CD8-positive, alpha-beta T cell (primary cell): ENCODE measurements at places on chromosomes 6 and 20. TPM values are rescaled to one million over a fixed set of nuclear protein-coding genes. Genes with fewer than 3 reads are reported as not detected.

CDSN gene
- not detected for total RNA-seq

PRSS16 gene
- total RNA-seq = 0.62 TPM

DNAAF9 gene
- total RNA-seq = 2.6 TPM

NHLRC1 gene
- total RNA-seq = not detected

ZBTB9 gene
- total RNA-seq = 7.1 TPM

HLA-DQA1 gene
- total RNA-seq = 5.4 TPM

STX11 gene
- 17.7 TPM for total RNA-seq

LIME1 gene
- 118 TPM for total RNA-seq

GATA5 gene
- total RNA-seq = not detected

KCNK17 gene
- not detected for total RNA-seq

DUSP15 gene
- not detected for total RNA-seq

C6orf132 gene
- 0.05 TPM for total RNA-seq

OR12D1 gene
- total RNA-seq = not detected

NHSL1 gene
- not detected for total RNA-seq

C2 gene
- total RNA-seq = 1.4 TPM

SLC25A27 gene
- total RNA-seq = not detected

C6orf58 gene
- not detected for total RNA-seq

GSTA2 gene
- total RNA-seq = not detected

EFCAB8 gene
- 0.92 TPM for total RNA-seq

GABRR1 gene
- not detected for total RNA-seq

SLC26A8 gene
- not detected for total RNA-seq

CST2 gene
- not detected for total RNA-seq

GGTLC1 gene
- not detected for total RNA-seq
